ENCODE measurements at places on chromosomes 12 and 14.

- DNase-seq = no peak
Measured at GRCh38 chr14:78610994-78611393, 440.8 kb downstream of the NRXN3 start.

DNA sequence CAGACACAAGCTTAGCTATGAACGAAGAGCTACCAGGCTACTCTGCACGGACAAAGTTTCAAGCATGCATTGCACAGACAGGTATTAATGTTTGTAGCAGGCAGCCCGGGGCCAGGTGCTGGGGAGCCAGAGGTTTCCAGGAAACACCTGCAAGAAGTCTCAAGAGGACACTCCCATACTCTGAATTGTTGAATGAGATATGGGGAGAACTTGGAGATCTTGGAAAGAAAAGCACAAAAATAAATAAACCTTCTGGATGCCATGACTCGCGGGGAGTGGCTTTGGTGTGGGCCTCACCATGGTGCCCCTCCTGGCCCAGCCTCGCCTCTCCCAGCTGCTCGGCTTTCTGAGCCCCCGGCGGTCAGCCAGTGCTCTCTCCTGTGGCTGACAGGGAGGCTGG lies 186.8 kb downstream of the TTC7B start:
- DNase-seq = no peak

GRCh38 chr14:21317398-21317797 lies 37.5 kb downstream of the RPGRIP1 start:
- DNase-seq = no peak

GRCh38 chr12:44063671-44064070 lies 227.8 kb downstream of the TMEM117 start:
- DNase-seq = no peak

DNA sequence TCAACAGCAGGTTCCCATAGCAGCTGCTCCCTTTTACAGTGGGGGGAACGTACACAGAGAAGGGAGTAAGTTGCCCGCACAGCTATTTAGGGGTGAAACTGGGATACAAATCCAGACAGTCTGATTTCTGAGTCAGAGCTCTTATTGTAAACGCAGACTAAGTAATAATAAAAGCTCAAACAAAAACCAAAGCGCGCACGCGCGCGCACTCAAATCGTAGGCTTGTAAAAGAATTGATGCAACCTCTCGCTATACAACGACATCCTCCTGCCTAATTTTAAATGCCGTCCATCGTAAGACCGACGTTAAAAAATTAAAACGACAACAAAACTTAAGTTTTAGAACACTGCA lies 747 bp upstream of the DACT1 start:
- DNase-seq = no peak

DNA sequence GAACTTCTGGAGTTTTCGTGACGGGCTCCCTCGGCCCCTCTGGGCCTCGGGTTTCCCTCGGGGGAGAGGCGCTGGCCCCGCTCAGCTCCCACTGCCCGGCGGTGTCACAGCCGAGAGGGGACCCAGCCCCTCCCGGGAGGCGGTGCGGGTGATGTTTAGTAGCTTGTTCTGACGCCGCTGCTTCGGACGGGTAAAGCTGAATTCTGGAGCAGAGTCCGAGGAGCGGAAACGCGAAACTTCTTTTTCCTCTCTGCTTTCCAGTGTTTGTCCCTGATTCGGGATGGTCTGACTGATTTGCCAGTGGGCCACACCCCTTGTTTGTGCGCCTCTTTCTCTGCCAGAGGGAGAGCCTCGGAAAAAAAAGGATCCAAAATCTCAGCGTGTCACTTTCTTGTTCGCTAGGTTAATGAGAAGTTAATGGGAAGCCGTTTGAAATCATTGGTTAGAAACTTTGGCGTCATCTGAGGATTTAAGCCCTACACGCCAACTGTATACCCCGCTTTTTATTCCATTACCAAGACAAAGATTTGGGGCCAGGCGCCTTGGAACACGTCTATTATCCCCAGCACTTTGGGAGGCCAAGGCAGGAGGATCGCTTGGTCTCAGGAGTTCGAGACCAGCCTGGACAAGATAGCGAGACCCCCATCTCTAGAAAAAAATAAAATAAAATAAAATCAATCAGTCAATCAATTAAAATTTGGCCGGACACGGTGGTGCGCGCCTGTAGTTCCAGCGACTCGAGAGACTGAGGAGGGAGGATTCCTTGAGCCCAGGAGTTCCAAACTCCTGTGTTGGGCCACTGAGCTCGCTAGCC lies 756 bp downstream of the TULP3 start:
- no peak for DNase-seq

GRCh38 chr12:48796976-48797375 lies 8.1 kb upstream of the ADCY6 start:
- no peak for DNase-seq

- DNase-seq = no peak
Measured at GRCh38 chr12:50621399-50622300, 116.9 kb downstream of the DIP2B start.

- no peak for DNase-seq
Measured at GRCh38 chr14:98951031-98951430, 321.0 kb downstream of the BCL11B start.

DNA sequence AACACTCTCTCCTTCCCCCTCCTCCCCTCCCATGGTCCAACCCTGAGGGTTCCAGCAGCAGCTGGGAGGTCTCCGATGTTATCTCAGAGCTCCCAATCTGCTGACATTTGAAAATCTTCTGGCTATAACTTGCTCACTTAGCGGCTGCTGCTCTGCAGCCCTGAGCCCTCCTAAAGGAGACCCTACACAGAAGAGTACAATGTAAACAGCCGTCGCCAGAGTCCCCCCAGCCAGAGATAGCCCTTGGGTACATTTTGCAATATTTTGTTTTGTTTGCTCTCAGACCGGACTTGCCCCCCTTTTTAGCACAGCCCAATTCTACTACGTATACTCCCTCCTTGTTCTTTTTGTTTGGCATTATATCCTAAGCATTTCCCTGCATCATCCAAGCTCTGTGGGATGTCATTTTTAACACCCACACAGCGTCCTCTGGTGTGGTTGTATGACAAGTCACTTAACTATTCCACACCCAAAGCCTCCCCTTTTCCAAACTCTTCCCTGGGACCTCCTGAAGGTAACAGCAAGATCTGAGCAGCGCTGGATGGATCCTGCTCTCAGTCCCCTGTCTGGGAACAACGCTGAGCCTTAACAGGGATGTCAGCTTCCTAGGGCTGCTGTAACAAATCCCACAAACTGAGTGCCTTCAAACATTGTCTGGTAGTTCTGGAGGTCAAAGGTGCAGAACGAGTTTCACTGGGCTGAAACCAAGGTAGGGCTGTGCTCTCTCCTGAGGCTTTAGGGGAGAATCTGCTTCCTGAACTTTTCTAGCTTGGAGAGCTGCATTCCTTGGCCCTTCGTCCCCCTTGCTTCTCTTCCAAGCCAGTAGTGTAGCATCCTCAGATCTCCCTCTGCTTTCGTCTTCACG lies 25.3 kb upstream of the TCL1B start:
- no peak for DNase-seq

DNA sequence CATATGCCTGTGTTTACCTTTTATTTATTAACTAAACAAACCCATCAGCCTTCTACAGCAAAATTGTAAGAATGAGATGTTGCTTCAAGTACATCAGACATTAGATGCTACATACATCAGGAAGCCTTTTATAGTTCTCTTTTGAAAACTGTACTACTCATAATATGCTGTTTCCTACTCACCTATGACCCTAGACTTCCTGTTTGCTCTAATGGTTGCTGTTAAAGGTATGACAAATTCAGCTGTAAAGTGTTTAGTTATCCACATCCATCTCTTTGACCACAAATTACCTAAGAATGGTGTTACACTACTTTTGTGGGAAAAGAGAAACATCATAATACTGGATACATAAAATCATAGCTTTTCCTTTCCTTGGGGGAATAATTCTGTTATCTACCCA lies 220.0 kb downstream of the RAD51B start:
- DNase-seq = no peak

DNA sequence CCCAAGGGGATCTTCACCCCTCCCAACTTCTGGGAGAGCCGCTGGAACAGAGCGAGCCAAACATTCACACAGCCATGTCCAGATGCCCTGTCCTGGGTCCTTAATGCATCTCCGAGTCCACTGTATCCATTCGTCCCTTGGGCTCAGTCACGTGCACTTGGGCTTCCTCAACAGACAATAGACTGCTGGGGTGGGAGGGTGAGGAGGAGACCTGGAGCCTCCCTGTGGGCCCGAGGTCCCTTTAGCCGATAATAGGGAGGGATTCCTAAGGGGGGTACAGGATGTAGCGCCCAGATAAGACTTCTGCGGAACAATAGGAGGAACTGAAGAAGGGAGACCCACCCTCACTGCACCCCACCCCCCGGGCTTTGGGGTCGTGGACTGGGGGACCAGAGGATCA lies 6.7 kb downstream of the ARHGEF25 start:
- no peak for DNase-seq

GRCh38 chr12:24139035-24139434 lies 189.6 kb upstream of the SOX5 start:
- DNase-seq = no peak

GRCh38 chr12:113151655-113152054 lies 2.1 kb downstream of the CFAP73 start:
- DNase-seq = no peak

- no peak for DNase-seq
Measured at GRCh38 chr14:26332966-26333365, 264.9 kb downstream of the NOVA1 start.

- no peak for DNase-seq
Measured at GRCh38 chr14:64580467-64580866, 30.7 kb downstream of the PPP1R36 start.

DNA sequence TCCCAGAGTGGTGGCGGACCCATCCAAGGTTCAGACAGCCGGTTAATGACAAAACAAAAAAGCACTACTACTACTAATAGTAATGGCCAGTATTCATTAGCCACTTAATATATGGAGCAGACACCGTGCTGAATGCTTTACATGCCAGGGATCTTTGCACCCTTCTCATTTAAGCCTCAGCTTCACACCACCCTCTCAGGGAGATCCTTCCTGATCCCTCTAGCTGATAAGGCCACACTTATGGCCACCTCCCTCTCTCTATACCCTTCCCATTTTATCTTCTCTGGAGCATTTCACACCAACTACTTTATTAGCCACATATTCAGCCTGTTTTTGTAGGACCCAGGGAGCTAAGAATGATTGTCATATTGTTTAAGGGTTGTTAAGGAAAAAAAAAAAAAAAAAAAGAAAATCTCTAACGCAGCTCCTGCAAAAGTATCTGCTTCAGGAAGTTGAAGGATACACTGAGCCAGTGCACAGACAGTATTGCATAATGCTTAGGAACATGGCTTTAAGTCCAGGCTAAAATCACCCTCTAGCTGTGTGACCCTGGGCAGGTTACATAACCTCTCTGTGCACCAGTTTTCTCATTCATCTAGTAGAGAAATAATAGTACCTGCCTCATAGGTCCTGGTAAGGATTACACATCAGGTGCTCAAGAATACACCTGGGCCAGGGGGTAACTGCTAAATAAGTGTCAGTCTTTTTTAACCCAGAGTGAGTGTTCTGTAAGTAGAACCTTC lies 29.4 kb downstream of the NUAK1 start:
- no peak for DNase-seq

DNA sequence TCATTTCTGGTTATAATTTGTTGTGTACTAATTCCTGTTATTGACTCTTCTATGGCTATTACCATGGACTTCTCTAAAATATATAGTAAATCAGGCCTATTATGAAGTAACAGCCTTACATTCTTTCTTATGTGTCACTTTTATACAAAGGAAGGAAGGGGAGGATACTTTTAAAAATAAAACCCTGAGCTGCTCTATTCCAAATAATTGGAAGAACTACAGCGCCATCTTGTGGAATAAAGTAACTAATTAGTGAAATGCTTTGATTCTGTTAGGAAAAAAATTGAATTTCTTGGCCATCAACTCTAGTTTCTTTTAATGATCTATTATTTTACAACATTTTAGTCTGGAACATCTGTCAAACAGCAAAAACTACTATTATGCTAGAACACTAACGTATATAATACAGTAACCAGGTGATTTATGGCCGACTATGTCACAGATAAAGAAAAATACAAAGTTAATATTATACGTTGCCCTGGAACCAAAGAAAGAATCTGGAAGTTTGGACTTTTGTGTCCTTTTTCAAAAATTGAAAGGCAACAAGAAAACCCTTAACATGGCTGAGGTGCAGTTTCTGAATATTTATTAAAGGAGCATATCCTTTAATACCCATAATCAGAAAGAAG lies 55.0 kb upstream of the NELL2 start:
- no peak for DNase-seq

GRCh38 chr14:28596391-28596790 lies 170.2 kb upstream of the FOXG1 start:
- no peak for DNase-seq
